Left colon (tissue), 2 donors: ENCODE measurements at places on chromosomes 3 and 15. TPM values are rescaled to one million over a fixed set of nuclear protein-coding genes. Genes with fewer than 3 reads are reported as not detected.

The GRM7 gene
- total RNA-seq = 0.59 TPM

The MESP2 gene
- total RNA-seq = 0.84 TPM

The MAP1A gene
- total RNA-seq = 7.4 TPM

The DAZL gene
- total RNA-seq = not detected

The CCDC9B gene
- total RNA-seq = 28.1 TPM

The LRRC28 gene
- total RNA-seq = 32.2 TPM

The ATP2B2 gene
- 0.06 TPM for total RNA-seq

The CLRN1 gene
- total RNA-seq = not detected

The SENP8 gene
- total RNA-seq = 3.1 TPM

The ANP32A gene
- 122 TPM for total RNA-seq

The NR2E3 gene
- 0.20 TPM for total RNA-seq
